Smooth muscle cell of bladder (primary cell): ENCODE measurements at places on chromosomes 7 and 10. TPM values are rescaled to one million over a fixed set of nuclear protein-coding genes. Genes with fewer than 3 reads are reported as not detected.

Gene ASB10
- not detected in 2 replicates for total RNA-seq

Gene NEUROD6
- not detected in 2 replicates for total RNA-seq

Gene NPC1L1
- 0.09 and 0.14 TPM in 2 replicates for total RNA-seq

Gene GLCCI1
- 6.4 and 9.0 TPM in 2 replicates for total RNA-seq

Gene MYH16
- not detected in 2 replicates for total RNA-seq
